Caudate nucleus (tissue), 63 donors: ENCODE measurements at places on chromosomes 2 and 18.

GRCh38 chr2:66252109-66252508, 182.8 kb upstream of the MEIS1 start:
- DNase-seq = no peak

DNA sequence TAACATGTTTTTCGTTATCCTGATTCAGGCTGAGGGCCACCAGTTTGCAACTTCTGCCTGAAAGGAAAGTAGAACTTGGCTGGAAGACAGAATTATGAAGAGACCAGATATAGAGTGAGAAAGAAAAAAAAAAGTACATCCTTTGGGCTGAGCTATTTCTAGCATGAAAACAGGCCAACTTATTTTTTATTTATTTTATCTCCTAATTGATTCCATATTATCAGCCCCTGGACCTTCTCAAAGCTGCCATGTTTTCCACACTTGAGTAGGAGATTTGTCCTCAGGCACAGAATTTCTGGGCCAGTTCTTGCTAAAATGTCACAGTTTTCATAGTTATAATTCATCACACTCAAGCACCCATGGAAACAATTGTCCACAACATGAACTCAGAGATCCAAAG, 586.8 kb upstream of the CNTNAP5 start:
- no peak for DNase-seq

DNA sequence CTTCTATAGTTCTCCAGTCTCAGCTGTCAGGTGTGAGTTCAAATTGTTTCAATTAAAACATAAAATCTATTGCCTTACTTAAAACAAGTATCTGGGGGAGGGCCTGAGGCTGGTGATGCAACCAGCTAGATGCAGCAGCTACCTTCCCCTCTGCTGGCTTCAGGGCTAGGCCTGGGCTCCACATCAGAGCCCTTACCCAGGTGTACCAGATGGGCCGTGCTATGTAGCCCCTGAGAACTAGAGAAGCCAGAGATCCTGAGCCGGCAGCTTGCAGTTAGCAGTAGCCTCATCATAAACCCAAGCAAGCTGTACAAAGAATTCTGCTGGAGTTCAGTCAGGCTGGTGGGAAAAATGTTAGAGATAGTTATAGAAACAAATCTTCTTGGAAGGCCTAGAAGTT, 97.7 kb upstream of the ACAA2 start:
- DNase-seq = no peak

- DNase-seq = peak; percentile 36
Observed at GRCh38 chr2:134173338-134174016, 80.4 kb upstream of the MGAT5 start.

DNA sequence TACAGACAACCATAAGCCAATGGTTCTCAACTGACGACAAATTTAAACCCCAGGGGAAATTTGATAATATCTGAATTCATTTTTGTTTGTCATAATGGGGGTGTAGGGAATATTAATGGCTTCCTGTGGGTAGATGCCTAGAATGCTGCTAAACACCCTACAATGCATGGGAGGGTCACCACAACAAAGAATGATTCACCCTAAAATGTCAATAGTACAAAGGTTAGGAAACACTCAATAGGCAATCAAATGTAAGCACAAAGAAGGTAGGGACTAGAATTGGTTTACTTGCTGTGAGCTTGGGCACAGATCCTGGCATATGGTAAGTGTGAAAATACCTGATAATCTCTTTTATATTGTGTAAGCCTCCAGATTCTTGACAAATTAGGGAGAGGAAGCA, 20.1 kb upstream of the FANCL start:
- DNase-seq = no peak

- DNase-seq = no peak
Observed at GRCh38 chr2:84152462-84152861, 306.6 kb downstream of the SUCLG1 start.

- DNase-seq = no peak
Observed at GRCh38 chr2:119212139-119212800, 11.4 kb upstream of the STEAP3 start.

DNA sequence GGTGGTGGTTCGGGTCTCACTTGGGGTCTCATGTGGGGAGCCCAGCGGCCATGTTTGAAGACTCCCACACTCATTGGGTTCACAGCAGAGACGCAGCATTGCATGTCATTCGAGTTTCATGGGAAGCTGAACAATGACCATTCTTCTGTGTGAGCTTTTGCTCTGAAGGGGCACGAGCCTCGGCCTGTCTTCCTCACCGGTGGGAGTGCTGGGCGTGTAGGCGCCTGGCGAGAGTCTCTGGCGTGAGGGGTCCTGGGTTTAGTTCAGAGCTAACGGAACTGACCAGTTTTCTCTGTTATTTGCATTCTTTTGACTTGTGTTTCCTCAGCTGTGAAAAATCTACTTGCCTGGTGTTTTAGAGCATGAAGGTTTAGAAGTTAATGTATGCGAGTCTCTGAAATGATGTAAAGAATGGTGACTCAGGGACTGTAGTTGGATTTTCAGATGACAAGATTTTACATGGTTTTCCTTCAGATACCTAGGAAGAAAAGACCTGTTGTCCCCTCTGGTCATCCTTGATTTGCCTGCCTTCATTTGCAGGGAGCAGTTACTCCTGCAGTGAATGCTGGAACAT, 98.1 kb downstream of the ARMC9 start:
- DNase-seq = no peak

- no peak for DNase-seq
Observed at GRCh38 chr2:71122387-71123298, 7.4 kb downstream of the MCEE start.

DNA sequence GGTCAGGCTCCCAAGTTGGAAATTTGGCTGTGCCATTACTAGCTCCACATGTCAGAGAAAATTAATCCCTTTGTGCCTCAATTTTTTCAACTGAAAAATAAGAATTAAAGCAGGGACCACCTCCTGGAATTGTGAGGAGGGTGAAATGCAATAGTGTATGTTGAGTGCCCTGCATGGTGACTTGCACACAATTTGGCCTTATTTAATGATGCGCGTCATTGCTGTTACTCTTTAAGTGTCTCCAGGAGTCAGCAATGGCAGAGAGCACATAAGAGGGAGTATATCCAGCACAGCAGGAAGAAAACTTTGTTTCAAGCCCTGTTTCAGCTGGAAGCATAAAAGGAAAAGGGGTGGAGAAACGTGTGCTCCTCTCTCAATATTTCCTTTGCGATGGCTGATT, 215.8 kb downstream of the ALK start:
- no peak for DNase-seq

- DNase-seq = no peak
Observed at GRCh38 chr2:113111823-113112287, 15.5 kb upstream of the IL1RN start.

DNA sequence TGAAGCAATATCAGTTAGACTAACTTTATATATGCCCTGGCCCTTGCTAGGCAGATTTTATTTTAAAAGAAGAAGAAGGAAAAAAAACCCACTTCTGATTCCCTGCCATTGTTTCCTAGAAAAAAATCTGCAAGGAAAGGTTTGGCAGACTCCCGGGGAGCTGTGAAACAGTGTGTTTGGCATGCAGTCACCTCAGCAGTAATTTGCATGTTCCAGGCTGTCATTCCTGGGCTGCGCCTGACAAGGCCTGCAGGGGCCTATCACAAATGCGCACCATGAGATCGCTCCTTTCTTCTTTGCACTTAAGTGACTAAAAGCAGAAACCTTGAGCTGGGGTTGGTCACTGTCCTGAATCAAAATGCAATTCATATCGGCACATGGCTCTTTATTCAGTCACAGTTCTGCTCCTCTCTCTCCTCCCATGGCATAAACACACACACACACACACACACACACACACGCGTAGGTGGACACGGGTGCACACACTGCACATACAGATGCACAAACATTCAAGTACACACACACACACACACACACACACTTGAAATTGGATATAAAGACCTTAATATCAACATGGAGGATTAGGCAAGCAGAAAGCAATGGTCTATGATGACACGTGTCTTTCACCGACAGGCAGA, 172.8 kb downstream of the MYT1L start:
- DNase-seq = no peak

GRCh38 chr2:216029416-216030129, 16.2 kb upstream of the MREG start:
- no peak for DNase-seq

DNA sequence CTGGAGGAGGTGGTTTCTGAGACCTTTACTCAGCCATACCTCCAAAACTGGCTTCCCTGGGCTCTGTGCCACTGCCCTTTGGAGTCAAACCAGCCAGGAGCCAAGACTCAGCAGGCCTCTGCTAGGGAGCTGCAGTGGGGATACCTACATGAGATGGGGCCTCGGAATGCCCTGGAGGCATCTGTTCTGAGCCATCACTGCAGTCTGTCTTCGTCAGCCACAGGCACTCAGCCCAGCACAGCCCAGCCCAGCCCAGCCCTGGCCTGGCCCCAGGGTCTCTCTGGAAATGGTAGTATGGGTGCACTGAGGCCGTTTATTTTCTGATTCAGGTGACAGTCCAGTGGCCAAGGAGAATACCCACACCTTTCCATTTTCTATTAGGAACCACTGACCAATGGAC, 209.8 kb downstream of the CELF4 start:
- DNase-seq = no peak

- no peak for DNase-seq
Observed at GRCh38 chr2:100902817-100903405, 83.0 kb downstream of the NPAS2 start.

DNA sequence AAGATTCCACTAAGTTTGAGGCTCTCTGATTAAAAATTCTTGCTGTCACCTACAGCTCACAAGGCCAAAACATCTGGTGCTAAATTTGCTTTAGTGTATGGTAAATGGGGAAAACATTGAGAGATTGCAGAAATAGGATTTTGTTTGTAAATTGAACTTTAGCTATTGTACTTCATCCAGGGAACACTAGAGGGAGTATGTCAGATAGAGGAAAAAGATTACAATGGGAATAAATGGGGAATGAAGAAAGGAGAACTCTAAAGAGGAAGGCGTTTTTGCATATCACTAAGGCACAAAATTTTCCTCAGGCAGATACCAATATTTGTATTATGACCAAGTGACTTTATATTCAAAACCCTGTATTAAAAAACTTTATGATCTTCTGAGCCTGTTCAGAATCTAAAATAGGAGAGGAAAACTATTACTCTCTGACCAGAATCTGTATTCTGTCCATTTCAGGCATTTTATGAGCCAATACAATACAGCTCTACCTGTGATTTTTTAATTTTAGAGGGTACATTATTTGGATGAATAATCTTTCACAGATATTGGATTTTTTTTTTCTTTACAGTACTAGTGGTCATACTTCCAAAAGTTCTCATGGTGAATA, 52.3 kb upstream of the ITGB6 start:
- no peak for DNase-seq

- no peak for DNase-seq
Observed at GRCh38 chr18:30432349-30432748, 610.2 kb downstream of the DSC3 start.

DNA sequence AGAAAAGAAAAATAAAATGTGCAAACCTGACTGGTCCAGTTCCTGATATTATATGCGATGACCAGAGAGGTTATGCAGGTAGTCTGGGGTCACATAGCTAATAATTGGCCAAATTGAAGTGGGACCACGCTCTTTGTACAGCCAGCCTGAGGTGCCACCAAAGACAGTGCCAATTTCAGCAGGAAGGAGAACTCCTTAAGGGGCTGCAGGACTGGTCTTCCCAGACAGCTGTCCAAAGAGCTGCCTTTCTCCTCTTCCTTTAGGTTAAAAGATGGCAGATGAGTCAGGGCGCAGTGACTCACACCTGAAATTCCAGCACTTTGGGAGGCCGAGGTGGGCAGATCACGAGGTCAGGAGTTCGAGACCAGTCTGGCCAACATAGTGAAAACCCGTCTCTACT, 95.5 kb downstream of the ACKR3 start:
- DNase-seq = no peak

DNA sequence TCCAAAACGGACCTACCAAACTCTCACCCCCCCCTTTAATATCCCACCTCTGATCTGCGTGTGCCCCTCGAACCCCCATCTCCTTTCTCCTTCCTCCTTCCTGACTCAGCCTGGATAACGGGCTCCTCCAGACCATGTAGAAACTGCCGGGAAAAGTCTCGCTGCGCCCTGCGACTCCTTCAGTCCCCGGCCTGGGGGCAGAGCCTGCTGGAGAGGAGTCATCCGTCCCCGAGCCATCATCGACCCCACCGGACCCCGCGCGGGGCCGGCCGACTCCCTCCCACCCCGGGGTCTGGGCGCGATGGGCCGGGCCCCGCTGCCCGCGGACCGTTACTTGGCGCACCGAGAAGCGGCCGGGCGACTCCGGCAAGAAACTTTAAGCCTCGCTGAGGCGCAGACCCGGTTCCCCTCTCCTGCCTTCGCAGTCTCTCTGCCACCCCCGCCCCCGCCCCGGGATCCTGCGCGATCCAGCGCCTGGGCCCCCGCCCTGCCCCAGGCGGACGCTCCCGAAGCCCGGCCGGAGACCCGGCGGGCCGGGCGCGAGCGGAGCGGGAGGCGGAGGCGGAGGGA, 3.4 kb downstream of the ZEB2 start:
- no peak for DNase-seq

DNA sequence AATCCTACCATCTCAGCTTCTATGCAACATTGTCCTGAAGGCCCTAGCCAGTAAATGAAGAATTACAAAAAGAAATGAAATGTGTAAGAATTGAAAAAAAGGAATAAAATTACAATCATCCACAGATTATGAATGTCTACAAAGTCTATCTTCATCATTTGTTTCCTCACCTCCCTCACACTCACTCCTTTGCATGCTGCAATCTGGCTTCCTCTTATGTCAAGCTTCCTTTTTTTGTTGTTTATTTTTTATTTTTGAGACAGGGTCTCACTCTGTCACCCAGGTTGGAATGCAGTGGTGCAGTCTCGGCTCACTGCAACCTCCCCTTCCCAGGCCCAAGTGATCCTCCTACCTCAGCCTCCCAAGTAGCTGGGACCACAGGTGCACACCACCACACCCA, 129.0 kb downstream of the CABYR start:
- DNase-seq = no peak

DNA sequence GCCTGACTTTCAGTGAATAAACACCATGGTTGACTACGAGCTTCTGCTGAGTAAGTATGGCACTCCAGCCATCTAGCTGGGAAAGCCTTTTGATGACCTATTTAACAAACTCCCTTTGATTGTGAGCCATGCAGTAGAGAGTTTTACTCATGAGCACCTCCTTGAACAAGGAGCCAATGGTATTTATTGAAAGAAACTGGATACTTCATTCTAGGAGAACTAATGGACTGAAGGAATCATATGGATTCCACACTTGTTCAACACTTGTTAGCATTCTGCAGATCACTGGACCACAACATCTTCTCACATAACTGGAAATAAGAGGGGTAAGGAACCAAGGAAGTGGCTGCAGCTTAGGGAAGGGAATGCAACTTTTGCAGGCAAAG, 320.9 kb upstream of the ETAA1 start:
- DNase-seq = no peak

GRCh38 chr2:164797627-164798026, 44.0 kb downstream of the COBLL1 start:
- no peak for DNase-seq

- DNase-seq = no peak
Observed at GRCh38 chr2:236531195-236531594, 38.4 kb upstream of the ACKR3 start.

DNA sequence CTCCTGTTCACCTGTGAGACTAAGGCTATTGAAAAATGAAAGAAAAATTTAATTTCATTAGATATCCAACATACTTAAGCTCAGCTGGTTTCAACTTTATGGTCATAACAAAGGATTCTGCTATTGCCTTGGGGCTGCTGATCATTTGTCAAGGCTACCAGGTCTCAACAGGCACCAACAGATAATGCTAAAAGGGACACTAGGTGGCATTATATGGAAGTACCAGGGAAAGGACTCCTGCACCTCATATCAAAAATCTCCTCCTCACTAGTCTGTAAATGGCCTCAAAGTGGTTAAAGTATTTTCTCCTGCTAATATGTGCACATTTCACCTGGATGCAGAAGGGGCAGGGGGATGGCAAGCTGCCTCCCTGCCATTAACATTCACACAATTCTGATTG, 167.9 kb upstream of the REG3A start:
- no peak for DNase-seq
